ENCODE measurements at places on chromosomes 1 and 21. TPM values are rescaled to one million over a fixed set of nuclear protein-coding genes. Genes with fewer than 3 reads are reported as not detected.

DNA sequence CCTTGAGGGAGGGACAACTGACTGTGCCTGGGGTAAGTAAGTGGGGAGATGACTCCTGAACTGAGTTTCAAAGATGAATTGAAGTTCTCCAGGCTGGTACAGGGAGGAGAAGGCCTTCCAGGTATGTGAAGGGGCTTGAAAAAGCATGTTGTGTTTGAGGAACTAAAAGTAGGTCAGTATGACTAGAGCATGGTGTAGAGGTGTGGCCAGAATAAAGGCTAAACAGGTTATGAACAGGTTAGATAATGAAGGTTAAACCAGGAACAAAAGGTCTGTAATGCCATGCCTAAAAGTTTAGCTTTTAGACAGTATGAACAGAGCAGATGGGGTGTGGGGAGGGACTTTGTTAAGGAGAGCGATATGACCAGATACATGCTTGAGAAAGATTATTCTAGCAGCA lies 7.3 kb upstream of the CLSPN start:
- H3K4me1 ChIP-seq: no peaks in the 10 kb centered on the region
- H3K4me3 ChIP-seq: no peak overlapping the region
- no peaks in the 10 kb centered on the region for H3K36me3 ChIP-seq
- H3K27ac ChIP-seq: no peak overlapping the region

Gene FCRL2
- total RNA-seq: not detected

GRCh38 chr1:184854036-184854435 lies 99.4 kb upstream of the EDEM3 start:
- no peak for DNase-seq
- no peaks in the 10 kb centered on the region for H3K27me3 ChIP-seq
- no peak overlapping the region for H3K4me3 ChIP-seq
- peaks cover 6% of the 10 kb centered on the region for H3K36me3 ChIP-seq
- peaks cover 3% of the 10 kb centered on the region for H3K4me1 ChIP-seq

- H3K4me1 ChIP-seq: no peaks in the 10 kb centered on the region
- DNase-seq: no peak
- H3K27me3 ChIP-seq: no peaks in the 10 kb centered on the region
Observed at GRCh38 chr1:238469146-238469631, 578.5 kb upstream of the ZP4 start.

Gene PARK7
- total RNA-seq: 370 TPM

GRCh38 chr21:42093991-42094421 lies 22.9 kb downstream of the UMODL1 start:
- no peak overlapping the region for H3K4me3 ChIP-seq
- DNase-seq: no peak
- no peaks in the 10 kb centered on the region for H3K4me1 ChIP-seq
- peaks cover 13% of the 10 kb centered on the region for H3K36me3 ChIP-seq

DNA sequence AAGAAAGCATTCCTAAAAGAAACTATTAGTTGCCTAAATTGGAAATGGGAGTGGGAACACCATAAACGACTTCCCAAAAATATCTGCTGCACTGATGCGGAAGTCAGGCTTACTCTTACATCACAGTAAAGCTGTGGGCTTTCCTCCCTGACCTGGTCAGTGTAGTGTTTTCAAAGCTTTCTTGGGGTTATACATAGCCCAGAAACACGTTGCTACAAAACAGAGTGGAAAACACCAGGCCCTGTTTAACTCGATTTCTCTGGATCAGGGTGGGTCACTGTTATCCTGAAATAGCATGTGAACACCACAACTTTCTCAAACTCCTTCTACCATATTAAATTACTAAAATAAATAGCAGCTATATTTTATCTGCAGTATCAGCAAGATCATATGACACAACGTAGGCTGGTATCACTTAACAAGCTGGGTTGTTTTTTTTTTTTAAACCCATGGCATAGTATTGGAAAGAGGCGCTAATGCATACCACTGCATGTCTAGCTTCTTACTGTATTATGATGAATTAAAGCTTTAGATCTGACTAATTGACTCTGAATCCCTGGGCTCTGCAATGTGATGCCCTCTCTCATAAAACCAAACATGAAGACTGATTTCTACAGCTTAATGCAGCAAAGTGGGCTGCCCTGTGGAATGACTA lies 184.6 kb downstream of the TGFB2 start:
- no peaks in the 10 kb centered on the region for H3K4me1 ChIP-seq
- H3K36me3 ChIP-seq: no peaks in the 10 kb centered on the region
- no peak overlapping the region for H3K27ac ChIP-seq
- H3K27me3 ChIP-seq: no peaks in the 10 kb centered on the region

GRCh38 chr1:17915511-17916197 lies 160.5 kb downstream of the ACTL8 start:
- DNase-seq: peak; percentile 10
- no peaks in the 10 kb centered on the region for H3K4me1 ChIP-seq
- H3K4me3 ChIP-seq: no peak overlapping the region
- no peaks in the 10 kb centered on the region for H3K27me3 ChIP-seq
- H3K27ac ChIP-seq: no peak overlapping the region

DNA sequence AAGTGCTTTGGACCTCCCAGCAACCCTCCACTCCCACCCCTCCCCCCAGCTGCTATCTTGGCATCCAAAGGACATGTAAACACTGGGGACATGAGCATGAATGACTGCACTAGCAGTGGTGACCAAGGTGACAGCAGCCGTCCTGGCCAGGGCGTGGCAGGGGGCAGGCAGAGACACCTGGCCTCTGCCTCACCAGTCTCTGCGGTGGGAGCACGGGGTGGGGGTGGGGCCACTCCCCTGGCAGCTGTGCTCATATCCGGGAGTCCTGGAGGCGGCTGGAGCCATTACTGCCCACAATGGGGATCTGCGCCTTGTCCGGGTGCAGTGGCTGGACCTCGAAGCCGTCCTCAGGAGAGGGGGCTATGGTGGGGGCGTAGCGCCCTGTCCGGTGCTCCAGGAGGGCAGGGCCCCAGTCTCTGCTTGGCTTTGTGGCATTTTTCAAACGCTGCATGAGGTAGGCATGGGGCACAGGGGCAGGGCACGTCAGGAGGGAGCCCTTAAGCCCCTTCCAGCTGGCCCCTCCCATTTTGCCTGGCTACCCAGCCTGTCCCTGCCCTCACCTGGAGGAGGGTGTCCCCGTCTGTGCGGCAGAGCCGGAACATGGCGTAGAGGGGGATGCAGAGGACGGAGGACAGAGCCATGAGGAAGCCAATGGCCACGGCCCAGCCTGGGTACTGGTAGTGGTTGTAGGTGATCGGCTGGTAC lies 6.0 kb downstream of the CCDC24 start:
- H3K4me3 ChIP-seq: no peak overlapping the region
- no peak overlapping the region for H3K27ac ChIP-seq
- H3K4me1 ChIP-seq: no peaks in the 10 kb centered on the region
- H3K36me3 ChIP-seq: peaks cover 10% of the 10 kb centered on the region
- DNase-seq: no peak

GRCh38 chr1:65090406-65090805 lies 57.6 kb upstream of the AK4 start:
- H3K36me3 ChIP-seq: peaks cover 9% of the 10 kb centered on the region
- no peak overlapping the region for H3K27ac ChIP-seq
- DNase-seq: no peak
- H3K4me1 ChIP-seq: no peaks in the 10 kb centered on the region
- no peaks in the 10 kb centered on the region for H3K27me3 ChIP-seq

- no peak for DNase-seq
- H3K27ac ChIP-seq: no peak overlapping the region
- H3K27me3 ChIP-seq: no peaks in the 10 kb centered on the region
- H3K4me1 ChIP-seq: no peaks in the 10 kb centered on the region
- H3K4me3 ChIP-seq: no peak overlapping the region
Observed at GRCh38 chr1:119428991-119429390, 14.0 kb downstream of the HSD3B2 start.

DNA sequence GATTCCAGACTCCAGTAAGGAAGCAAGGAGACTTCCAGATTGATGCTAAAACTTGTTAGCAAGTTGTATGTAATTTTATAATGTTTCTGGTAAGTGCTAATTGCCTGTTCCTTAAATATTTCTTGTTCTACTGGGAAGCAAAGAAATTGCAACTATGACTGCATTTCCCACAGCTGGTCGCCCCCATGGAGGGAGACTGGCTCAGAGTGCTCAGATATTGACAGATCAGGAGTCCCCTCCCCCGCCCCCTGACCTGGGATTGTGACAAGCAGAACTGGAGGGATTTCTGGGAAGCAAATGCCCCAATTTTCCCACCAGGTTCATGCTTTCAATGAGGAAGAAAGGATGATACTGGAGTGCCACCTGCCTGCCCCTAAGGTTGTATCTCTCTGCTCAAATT lies 82.2 kb upstream of the HMGB4 start:
- DNase-seq: no peak
- H3K4me1 ChIP-seq: no peaks in the 10 kb centered on the region
- H3K4me3 ChIP-seq: no peak overlapping the region
- H3K36me3 ChIP-seq: no peaks in the 10 kb centered on the region
- no peaks in the 10 kb centered on the region for H3K27me3 ChIP-seq
- H3K27ac ChIP-seq: no peak overlapping the region

DNA sequence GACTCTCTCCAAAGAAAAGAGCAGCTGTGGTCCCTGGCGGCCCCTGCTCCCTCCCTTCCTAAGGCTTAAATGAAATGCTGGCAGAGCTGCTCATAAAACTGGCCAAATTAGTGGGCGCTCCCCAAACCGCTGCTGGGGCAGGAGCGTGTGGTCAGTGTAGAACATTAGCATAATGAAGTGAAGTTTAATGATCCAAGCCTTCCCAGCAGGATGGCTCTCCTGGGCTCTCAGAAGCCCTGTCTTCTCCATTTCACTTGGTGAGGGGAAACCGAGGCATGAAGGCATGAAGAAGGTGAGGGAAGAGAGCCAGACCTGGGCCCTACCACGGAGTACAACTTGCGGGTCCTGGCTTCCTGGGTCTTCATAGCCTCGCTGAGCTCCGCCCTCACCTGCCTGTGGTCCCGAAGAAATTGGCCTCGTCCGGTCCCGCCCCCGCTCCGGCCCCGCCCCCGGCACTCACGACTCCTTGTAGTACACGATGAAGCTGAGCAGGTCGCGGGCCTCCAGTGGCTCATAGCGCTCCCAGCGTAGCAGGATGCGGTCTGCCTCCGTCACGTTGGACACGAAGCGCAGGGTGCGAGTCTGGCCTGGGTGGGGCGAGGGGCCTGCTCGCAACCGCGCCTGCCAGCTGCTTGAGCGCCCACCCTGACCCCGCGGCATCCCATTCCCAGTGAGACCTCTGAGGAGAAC lies 10.3 kb downstream of the INSRR start:
- H3K27me3 ChIP-seq: peaks cover 64% of the 10 kb centered on the region
- no peak overlapping the region for H3K27ac ChIP-seq
- H3K4me3 ChIP-seq: peak overlapping the region; percentile 78
- peak; percentile 87 for DNase-seq
- H3K36me3 ChIP-seq: no peaks in the 10 kb centered on the region
- no peaks in the 10 kb centered on the region for H3K4me1 ChIP-seq

GRCh38 chr21:27813344-27813743 lies 846.5 kb upstream of the ADAMTS5 start:
- H3K36me3 ChIP-seq: no peaks in the 10 kb centered on the region
- H3K27me3 ChIP-seq: no peaks in the 10 kb centered on the region
- no peak overlapping the region for H3K27ac ChIP-seq
- H3K4me3 ChIP-seq: no peak overlapping the region
- no peak for DNase-seq
- no peaks in the 10 kb centered on the region for H3K4me1 ChIP-seq

Gene NES
- 168 TPM for total RNA-seq

- H3K4me3 ChIP-seq: no peak overlapping the region
- DNase-seq: no peak
- no peaks in the 10 kb centered on the region for H3K27me3 ChIP-seq
Observed at GRCh38 chr1:3004285-3005205, 16.7 kb upstream of the ACTRT2 start.

DNA sequence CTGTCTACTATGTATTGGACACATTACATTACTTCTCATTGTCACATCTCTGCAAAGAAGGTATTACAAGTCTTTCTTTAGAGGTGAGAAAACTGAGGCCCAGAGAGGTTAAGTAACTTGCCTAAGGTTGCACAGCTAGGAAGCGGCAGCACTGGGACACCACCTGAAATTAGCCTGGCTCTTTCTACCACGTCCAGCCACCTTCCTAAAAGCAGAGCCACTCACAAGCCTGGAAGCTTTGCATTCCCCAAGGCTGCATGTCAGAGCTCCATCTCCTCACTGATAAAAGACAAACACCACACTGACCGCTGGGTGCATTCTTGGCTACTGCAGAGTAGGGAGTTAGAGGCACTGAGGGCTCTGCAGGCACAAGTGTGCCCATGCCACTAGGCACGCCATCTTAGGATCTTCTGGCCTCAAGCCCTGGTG lies 2.4 kb downstream of the CD247 start:
- no peak for DNase-seq
- H3K27me3 ChIP-seq: no peaks in the 10 kb centered on the region
- H3K36me3 ChIP-seq: no peaks in the 10 kb centered on the region

DNA sequence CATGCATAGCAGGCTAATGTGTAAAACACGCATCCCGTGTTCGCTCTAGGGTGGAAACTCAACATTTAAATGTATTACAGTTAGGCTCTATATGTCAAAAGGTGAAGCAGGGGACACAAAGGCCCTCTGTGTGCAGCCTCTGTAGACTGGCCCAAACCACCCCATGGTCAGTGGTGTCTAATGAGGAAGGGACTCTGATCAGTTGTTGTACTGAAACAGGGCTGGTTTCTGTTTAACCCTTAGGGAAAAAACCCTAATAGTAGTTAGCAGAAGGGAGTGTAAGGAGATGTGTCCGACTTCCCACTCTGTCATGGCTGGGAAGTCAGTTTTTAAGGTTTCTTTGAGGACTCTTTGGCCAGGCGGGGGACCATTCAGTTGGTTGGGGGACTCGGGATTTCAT lies 21.5 kb upstream of the CD2 start:
- no peak for DNase-seq
- H3K4me1 ChIP-seq: no peaks in the 10 kb centered on the region
- H3K27me3 ChIP-seq: no peaks in the 10 kb centered on the region
- peaks cover 4% of the 10 kb centered on the region for H3K36me3 ChIP-seq

DNA sequence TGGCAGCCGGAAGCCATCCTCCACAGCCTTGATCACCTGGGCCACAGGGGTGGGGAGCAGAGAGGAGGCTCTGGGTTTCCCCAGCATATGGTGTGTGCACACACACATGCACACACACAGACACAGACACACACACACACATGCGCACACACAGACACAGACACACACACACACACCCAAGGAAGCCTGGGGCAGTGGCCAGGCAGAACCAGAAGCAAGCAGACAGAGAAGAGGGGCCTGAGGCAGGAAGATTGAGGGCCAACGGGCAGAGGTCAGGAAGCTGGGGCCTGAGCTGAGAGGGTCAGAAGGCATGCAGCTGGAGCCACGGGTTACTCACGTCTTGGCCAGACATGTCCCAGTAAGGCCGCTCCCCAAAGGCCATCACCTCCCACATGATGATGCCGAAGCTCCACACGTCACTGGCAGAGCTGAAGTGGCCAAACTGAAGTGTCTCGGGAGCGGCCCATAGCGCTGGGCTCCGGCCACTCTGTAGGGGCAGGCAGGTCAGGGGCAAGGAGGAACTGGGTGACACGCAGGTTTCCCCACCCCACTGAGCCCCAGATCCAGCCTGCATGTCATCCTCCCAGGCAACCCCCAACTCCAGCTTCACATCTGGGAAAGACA lies 27.4 kb downstream of the CDCA8 start:
- no peaks in the 10 kb centered on the region for H3K27me3 ChIP-seq
- no peak for DNase-seq
- H3K27ac ChIP-seq: no peak overlapping the region
- no peaks in the 10 kb centered on the region for H3K36me3 ChIP-seq
- H3K4me1 ChIP-seq: no peaks in the 10 kb centered on the region

- no peak for DNase-seq
- H3K27me3 ChIP-seq: no peaks in the 10 kb centered on the region
- H3K27ac ChIP-seq: no peak overlapping the region
- H3K4me1 ChIP-seq: no peaks in the 10 kb centered on the region
- no peaks in the 10 kb centered on the region for H3K36me3 ChIP-seq
- no peak overlapping the region for H3K4me3 ChIP-seq
Observed at GRCh38 chr1:154453161-154453560, 48.0 kb downstream of the IL6R start.
